ENCODE measurements at places on chromosomes 13 and 19.

DNA sequence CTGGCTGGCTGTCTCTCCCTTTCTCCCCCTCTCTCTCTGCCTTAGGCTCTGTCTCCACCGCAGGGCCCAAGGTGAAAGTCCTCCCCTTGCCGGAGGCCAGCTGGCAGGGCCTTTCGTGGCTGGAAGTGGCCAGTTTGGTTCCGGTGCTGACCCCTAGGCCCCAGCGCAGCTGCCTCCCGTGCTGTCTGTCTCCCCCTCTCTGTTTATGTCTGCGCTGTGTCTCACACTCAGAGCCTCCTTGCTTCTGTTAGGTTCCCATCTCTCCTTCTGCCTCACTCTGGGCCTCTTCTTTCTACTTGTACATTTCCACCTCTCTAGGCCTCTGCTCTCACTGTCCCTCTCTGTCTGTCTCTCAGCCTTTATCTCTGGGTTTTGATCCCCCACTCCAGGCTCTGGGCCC is 13.1 kb downstream of the CCDC97 start:
- no peak for DNase-seq

DNA sequence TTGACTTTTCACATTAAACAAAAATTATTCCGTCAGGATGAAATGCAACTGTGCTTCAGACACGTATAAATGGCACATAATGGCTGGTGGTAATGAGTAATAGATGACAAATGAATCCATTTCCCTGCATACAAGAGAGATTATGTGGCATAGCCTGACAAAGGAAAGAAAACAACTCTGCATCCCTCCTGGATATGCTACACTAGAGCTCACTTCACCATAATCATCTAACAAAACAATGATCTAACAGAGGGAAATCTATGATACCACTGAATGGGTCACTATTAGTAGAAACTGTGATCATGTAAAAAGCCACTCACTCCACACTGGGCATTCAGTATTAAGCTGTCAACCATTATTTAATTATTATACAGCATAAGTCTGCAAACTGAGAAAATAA is 1498.4 kb downstream of the EFNB2 start:
- DNase-seq = no peak

GRCh38 chr13:64758521-64759244 is 2471.5 kb downstream of the PCDH9 start:
- DNase-seq = no peak

GRCh38 chr13:27182844-27183497 is 11.4 kb upstream of the USP12 start:
- DNase-seq = no peak

DNA sequence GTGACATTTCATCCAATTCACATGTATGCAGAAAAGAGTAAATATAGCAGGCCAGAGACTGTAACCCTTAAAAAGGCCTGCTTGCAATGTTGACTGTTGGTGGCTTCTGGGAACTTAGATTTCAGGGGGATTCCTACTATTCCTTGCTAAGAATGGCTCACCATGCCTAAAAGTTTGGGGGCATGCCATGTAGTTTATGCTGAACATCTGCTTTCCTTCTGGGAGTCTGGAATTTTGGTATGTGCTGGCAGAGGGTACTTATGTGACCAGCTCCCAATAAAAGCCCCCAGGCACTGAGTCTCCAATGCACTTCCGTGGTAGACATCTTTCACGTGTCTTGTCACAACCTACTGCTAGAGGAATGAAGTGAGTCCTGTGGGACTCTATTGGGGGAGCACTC is 88.4 kb upstream of the PCDH8 start:
- DNase-seq = no peak

GRCh38 chr13:72782717-72783116 is 784 bp downstream of the PIBF1 start:
- DNase-seq = no peak

GRCh38 chr13:21670006-21670882 is 629 bp upstream of the FGF9 start:
- DNase-seq = peak; percentile 76

DNA sequence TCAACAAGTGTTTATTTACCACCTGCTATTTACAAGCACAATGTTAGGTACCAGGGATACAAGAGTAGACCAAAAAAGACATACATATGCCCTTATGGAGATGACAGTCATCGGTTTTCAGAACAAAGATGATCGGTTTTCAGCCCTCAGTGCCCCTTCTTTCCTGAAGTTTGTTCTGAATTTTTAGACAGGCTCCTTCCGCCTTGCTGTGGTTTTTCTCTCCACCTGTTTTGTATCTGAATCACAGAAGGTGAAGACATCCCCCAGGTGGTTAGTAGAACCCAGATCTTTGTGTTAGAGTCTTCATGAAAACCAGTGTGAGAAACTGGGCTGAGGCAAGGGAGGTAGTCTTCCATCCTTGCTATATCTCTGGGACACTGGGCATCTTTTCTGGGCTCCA is 23.5 kb downstream of the ACTL9 start:
- DNase-seq = no peak

DNA sequence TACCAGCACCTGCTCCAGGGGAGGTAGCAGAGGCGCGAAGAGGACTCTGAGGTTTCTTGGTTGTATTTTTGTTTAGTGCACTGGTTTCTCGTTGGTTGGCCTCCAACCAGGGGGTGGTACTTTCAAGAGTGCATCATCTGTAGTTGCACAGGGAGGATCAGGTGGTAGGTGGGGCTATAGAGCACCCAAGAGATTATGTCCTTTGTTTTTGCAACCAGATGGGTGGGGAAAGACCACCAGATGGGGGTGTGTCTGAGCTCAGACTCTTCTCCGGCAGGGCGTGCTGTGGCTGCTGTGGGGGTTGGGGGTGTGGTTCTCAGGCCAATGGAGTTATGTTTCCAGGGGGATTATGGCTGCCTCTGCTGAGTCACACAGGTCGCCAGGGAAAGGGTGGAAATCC is 254.4 kb upstream of the KLF12 start:
- no peak for DNase-seq

GRCh38 chr13:84912720-84913119 is 886.5 kb downstream of the SLITRK6 start:
- no peak for DNase-seq

- DNase-seq = no peak
These were observed 58.6 kb downstream of the WASF3 start for GRCh38 chr13:26616126-26616525.

GRCh38 chr13:45048890-45049407 is 59.6 kb downstream of the GPALPP1 start:
- DNase-seq = no peak

- no peak for DNase-seq
These were observed 52.8 kb downstream of the SLC6A16 start for GRCh38 chr19:49272204-49272603.

GRCh38 chr19:1019980-1020867 is 699 bp downstream of the TMEM259 start:
- no peak for DNase-seq

- DNase-seq = no peak
These were observed 30.7 kb downstream of the SLC25A42 start for GRCh38 chr19:19094513-19094912.

GRCh38 chr19:46782355-46783019 is 5.9 kb downstream of the SLC1A5 start:
- no peak for DNase-seq

DNA sequence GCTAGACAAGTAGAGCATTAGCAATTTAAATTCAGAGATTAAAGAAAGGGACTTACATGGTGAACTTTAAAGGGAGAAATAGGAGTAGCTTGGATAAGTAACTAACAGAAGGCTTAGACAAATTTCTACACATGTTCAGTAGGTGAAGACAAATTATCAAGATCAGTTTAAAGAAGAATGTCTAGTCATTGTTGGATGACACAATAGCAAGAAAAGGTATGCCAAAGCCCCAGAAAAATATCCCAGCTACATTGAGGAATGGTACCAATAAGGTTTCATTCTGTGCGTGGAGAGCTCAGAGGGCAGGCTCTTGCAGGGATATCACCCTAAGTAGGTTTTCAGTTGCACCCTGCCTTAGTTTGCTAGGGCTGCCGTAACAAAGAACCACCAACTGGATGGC is 3.5 kb upstream of the STK24 start:
- DNase-seq = no peak

- DNase-seq = no peak
These were observed 17.1 kb downstream of the ARL11 start for GRCh38 chr13:49645451-49645850.

GRCh38 chr19:17953869-17954268 is 13.0 kb upstream of the KCNN1 start:
- no peak for DNase-seq

DNA sequence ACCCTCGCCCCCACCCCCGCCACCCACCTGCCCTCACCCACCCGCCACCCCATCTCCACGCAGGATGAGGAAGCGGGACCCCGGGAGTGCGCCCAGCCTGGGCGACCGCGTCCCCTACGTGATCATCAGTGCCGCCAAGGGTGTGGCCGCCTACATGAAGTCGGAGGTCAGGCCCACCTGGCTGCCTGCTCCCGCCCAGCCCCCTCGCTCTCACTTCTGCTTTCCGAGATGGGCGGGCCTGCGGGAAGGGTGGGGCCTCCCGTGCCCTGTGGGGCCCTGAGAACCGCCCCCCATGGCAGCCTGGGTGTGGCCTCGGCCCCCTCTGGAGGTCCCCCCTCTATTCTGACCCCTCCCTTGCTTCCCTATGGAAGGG is 3.1 kb upstream of the SPIB start:
- DNase-seq = no peak

DNA sequence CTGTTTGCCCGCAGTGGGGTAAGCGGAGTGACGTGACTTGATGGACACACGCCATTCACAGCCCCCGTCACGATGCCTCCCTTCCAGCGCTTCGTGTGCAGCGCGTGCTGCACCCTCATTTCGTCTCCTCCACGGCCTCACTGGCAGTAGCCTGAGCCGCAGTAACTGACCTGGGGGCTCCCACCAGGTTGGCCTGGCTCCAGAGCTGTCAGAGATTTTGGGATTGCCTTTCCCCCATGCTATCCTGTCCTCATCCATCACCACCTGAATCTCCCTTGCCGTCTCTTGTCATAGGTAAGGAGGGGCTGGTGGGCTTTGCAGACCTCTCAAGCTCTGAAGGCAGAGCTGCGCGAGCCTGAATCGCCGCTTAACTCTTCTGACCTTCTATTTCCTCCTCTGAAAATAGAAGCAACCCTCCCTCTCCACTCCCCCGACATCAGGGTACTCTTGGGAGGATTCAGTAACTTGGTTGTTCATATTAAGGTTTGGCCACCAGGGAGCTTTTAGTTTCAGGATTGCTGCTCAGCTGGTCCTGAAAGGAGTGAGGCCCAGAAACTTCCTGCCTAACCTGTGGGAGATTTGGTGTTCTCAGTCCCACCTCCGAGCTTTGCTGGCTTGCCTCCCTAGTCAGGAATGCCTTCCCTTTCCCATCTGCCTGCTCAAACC is 27.9 kb downstream of the SIGLEC5 start:
- DNase-seq = no peak

DNA sequence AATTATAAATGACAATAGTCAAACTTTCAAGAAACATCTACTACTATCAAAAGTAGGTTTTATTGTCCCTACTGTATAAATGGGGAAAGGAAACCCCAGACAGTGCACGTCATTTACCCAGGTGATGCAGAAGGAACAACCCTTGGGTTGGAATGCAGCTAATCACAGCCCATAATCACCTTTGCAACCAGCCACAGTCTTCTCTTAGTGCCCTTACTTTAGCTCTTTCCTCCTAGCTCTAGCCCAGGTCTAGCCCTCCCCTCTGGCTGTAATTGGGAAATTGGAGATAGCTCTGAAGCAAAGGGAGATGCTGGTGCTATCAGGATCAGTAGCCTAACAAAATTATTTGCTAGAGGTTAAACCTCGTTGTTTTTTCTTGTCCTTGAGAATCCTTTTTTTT is 25.5 kb upstream of the TSC22D1 start:
- no peak for DNase-seq

GRCh38 chr13:30774214-30774730 is 38.9 kb downstream of the ALOX5AP start:
- DNase-seq = no peak

DNA sequence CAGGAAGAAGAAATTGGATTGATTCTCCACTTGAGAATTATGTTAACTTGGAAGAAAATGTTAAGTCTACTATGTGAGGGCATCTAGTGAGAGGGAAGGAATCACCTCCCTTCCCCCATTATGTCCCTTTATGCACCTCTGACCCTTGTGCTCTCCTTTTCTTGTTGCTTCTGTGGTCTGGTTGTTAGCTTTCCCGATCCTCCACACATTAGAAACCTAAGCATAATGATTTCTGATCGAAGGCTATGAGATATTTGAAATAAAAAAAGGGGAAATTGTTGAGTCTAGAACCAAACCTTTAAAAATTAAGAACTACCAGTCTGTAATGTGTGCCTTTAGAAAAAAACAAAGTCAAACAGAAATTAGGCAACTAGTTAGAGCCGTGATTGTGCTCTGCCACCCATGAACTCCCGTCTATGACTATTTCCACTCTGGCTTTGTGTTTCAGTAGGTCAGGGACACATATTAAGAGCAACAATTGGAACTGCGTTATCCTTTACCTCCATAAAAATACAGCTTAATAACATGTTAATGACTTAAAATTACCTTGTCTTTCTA is 463 bp upstream of the GPC6 start:
- DNase-seq = no peak

DNA sequence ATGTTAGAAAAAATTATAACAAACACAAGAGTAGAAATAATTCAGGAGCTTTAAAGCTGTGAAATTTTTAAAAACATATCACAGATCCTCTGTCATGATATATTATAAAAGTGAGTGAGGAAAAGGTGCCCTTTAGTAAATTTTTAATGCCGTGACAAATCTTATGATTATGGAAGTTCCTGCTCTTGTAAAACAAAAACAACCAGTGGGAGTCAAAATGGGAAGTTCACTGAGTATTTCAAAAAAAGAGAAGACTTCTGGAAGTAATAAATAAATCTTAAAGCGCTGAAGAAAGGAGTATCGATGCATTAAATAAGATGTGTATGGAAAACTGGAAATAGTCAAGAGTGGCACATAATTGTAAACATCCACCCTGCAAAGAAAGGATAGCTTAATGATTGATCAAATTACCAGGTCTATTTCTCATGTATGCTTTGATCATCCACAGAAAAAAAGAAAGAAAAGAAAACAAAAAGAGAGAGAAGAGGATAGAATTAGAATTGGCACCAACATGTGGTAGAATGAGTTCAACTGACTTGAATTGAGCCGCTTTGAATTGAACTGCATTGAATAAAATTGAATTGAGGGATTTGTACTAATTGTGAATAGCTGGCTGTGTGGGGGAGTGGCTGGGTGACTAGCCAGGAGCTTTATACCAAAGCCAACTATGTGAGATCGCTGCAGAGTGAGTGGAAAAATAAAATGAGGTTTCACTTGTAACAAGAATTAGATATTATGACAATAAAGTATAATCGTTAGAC is 647.6 kb upstream of the SPRY2 start:
- no peak for DNase-seq

GRCh38 chr13:67075239-67075638 is 154.9 kb downstream of the PCDH9 start:
- DNase-seq = peak; percentile 13

GRCh38 chr19:10812902-10813404 is 23.1 kb downstream of the TMED1 start:
- DNase-seq = no peak
